CD8-positive, alpha-beta memory T cell (primary cell): ENCODE measurements at places on chromosomes 1 and 21. TPM values are rescaled to one million over a fixed set of nuclear protein-coding genes. Genes with fewer than 3 reads are reported as not detected.

DNA sequence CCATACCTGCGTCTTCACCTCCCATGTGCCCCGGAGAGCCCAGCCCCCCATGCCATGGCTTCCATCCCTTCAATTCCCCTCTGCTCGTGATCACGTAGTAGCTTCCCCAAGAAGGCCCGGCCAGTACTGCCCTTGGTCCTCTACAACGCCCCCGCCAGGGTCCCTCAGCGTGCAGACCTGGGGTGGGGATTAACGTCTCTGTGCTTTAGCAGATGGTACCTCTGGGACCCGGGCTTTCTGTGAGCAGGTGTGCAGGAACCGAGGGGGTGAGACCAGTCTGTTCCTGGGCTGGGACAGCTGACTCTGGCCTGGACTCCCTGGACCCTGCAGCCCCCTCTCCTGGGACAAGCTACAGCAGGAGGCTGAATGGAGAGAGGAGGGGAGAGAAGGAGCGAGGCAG lies 1.2 kb downstream of the PLCH2 start:
- DNase-seq: no peak

DNA sequence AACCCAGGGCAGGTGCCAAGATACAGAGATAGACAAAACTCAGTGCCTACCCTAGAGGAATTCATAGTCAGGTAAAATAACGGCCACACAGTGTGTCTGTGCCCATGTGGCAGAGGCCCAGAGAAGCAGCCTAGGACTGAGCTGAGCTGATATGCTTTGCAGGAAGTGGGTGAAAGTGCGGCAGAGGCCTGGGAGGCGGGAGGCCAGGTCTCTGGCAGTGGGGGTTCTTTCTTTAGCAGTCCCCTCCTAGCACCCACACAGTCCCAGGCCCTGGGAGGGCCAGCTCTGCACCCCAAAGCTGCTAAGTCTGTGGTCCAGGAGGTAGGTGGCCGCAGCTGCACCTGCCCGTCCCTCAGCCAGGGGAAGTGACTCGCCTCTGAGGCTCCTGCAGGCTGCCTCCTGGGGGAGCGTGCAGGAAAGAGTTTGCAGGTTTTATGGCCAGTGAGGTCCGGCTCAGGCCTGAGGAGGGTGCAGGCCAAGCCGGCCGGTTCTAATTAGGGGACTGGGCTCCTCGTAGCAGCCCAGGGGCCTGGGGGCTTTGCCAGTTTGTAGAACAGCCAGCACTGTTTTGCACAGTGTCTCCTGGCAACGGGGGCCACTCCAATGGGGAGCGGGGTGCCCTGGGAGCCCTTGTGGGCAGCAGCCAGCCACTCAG lies 107.9 kb downstream of the SPSB1 start:
- DNase-seq: no peak

DNA sequence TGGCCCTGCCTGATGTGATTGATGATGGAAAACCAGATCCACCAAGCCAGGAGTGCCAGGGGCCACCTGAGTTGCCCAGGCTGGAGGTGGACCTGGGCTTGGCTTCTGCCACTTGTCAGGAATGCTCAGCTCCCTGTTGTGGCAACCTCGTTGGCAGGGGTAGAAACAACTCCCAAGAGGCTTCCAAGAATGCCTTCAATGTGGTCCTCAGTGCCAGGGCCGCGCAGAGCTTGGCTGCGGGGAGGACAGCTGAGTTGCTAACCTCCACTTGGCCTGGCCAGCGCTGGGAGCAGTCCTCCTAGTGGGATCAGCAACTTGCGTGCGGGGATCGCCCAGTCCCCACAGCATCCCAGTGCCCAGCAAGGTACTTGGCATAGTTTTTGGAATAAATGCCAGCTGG lies 9.0 kb downstream of the MYOM3 start:
- no peak for DNase-seq

- DNase-seq: no peak
Observed at GRCh38 chr1:100799548-100799947, 80.0 kb downstream of the VCAM1 start.

KRTAP19-3 gene
- not detected for total RNA-seq

ASCL5 gene
- total RNA-seq: not detected
